ENCODE measurements at places on chromosomes 6 and 20.
A peak's percentile ranks its signal among the peaks of the same experiment; 100 is the strongest.

DNA sequence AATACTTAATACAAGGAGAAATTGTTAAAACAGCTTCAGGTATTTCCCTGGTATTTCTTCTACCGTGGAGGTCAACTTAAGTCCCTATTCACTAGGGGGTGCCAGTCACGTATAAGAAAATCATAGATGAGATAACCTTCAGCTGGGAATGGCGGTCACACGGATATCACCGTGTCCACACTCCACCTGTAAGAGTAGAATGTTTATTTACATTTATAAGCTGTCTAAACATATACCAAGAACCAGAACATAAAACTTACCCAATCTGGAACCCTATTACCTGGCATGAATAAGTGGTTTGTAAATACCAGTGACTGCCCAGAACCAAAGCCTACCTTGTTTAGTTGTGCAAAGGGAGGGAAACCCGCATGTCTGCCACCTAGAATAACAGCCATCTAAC is 1.9 kb upstream of the ELOVL4 start:
- DNase-seq, result peak; percentile 10

DNA sequence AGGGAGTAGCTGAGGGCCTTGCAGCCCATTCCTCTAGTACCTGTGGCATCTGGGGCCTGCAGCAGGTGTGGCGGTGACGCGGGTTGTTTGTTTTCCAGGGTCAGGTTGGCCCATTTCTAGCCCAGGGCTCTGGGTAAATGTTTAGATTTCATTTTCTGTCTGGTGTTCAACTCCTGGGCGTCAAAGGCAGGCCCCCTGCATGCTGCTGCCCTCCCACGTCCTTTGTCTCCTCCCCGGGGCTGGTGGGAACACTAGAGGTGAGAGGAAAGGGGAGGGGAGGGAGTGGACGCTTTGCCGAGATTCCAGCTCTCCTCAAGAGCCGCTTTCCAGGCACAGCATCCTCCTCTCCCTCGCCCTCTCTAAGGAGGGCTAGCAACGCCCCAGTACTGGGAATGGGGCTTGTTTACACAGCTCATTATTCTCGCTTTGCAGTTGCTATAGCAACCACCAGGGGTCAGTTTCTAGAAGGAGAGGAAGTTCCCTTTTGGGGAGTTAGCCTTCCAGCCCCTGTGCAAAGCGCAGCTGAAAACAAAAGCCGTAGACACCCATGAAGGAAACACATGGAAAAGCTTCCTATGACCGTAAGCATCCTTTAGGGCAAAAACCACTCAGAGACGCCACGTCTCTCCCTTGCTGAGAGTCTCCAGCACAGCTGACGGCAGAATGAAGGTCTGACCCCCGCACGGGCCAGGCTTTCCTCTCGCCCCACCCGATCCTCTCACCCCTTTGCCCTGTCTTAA is 170.6 kb downstream of the LY86 start:
- peak; percentile 69 for DNase-seq

DNA sequence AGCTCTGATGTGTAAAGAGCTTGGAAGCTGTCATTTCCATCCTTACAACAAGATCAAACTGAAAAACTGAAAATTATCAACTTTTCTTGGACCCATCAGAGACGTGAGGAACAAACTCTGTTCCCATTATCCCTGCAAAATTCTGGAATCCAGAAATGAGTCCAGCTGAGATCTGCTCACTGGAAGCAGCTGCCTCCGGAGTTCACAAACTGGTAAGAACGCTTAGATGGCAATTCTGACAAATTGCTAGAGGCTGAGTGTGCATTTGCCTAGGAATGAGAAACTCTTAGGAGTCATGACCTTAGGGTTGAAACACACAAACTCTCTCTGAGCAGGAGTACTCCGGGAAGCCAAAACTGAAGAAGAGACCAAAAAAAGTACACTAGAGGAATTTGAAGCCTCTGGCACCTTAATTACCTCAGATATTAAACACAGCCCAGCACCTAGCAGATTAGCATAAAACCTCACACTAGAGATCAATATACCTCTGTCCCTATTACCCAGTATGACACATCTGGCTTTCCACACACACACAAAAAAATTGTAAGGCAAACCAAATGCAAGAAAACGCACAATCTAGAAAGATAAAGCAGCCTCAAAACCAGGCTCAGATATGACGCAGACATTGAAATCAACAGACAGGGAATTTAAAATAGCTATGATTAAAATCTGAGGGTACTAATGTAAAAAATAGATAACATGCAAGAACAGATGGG is 233.5 kb upstream of the SGK1 start:
- DNase-seq, result no peak

- DNase-seq, result no peak
Measured at GRCh38 chr6:73710470-73710869, 14.5 kb downstream of the CD109 start.

- no peak for DNase-seq
Measured at GRCh38 chr6:39375405-39375804, 52.9 kb upstream of the KCNK16 start.

- no peak for DNase-seq
Measured at GRCh38 chr6:125123468-125124048, 30.0 kb upstream of the TPD52L1 start.

DNA sequence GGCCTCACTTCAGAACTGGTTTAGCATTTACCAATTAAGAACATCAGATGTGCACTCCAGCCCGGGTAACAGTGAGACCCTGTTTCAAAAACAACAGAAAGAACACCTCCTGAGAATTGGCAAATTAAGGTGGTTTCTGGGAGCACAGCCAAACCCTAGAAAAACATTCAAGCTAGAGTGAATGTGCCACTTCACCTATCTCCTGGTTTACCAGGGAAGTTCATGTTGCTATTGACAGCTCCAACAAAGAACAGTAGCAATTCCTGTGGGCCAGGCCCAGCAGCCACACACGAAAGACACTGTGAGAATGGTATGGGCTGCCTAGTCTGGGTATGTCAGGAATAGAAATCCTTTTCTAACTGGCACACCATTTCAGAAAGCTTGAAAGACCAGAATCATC is 4.9 kb downstream of the POLR1C start:
- no peak for DNase-seq

DNA sequence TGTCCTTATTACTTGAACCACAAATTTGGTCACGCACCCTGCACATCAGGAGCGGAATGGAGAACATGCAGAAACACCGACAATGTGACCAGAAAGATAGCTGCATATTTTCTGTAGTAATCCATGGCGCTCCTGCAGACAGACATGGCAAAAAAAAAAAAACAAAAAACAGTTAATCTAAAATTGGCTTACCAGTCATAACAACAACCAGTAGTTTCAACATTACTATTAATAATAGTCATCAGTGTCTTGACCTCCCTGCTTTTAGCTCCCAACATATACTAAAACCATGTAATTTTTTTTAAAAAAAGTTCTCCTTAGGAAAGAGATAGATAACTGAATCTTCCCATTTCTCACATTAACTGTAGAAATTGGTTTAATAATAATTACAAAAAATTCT is 6.8 kb downstream of the CGA start:
- no peak for DNase-seq

DNA sequence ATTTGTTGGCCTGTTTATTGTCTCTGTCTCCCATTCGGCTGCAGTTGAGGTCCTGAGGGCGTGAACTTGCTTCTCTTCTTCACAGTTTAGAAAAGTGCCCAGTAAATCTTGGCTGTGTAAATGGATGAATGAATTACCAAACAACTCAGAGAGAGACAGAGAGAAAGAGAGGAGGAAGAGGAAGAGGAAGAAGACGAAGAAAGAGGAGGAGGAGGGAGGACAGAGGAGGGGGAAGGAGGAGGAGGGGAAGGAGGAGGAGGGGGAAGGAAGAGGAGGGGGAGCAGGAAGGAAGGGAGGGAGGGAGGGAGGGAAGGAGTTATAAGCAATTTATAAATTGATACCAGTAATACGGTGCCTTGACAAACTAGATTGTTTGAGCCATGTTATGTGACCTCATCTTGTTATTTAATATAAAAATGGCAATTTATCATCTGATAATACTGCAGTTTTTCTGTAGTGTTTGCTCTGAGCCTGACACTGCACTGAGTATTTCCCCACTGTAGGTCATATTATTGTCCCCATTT is 18.7 kb downstream of the HCK start:
- DNase-seq, result no peak

DNA sequence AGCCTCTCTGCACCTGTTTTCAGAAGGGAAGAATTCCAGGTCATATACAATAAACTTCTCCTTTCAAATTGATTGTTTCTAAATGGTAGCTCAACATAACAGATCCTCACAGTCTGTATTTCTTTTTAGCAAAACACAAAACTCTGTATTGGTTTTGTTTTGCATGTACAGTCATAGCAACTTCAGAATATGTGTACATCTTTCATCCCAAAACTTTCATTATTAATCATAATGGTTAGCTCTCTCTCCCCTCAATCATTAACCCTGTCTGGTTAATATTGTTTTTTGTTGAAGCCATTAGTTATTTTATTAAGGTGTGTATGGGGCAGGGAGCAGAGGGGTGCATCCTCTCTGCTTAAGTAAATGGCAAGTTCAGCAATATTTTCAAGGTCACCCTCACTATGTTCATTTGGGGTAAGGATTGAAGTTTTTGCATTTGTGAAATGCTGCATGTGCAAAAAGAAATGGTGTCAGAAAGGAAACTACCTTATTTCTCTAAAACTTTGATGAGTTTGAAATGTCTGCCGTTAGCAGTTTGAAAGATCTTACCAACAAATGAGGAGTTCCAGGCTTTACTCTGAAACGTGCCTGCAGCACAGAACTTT is 136.8 kb upstream of the BTBD3 start:
- no peak for DNase-seq

- no peak for DNase-seq
Measured at GRCh38 chr20:50992733-50993457, 30.0 kb downstream of the KCNG1 start.

DNA sequence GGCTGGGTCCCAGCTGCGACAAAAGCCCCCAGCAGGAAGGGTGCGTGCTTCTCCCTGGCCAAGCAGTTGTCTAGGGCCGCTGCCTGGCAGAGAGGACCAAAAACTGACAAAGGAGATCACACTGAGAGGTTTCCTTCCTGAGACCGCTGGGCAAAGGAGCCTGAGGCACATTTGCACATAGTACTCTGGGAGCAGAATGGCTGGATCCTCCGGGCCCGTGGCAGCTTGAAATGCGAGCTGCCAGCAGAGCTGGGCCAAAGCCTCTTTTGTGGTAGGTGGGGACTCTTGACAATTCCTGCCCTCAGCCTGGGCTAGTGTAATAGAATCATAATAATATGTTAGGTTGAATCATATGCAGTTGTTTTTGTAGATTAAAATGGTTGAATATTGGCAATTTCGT is 33.1 kb upstream of the RNF8 start:
- no peak for DNase-seq

DNA sequence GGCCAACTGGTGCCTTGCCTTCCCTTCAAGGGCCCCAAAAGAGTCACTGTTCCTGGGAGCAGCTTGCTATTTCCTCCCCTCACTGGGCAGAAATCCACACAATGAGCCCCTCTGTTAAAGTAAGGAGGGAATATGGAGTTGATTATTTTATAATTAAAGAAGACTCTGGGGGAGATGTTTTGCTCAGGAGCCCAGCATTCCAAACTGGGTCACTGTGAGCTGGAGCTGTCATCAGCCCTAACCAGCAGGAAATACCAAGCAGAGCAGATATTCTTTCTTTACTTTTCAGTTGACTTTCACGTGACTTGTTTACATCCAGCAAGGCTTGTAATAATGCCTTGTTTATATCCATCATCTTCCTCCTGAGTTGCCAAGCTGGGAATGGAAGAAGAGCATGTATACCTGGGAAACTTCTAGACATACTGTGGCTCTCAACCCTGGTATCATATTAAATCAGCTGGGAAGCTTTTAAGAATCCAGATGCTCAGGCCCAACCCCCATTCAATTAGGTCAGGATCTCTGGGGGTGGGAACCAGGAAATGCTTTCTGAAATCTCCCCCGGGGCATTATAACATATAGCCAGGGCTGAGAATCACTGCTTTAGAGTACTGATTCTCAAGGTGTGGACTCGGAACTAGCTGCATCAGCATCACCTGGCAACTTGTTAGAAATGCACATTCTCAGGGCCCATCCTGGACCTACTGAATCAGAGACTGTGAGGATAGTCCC is 175.6 kb upstream of the MYLIP start:
- DNase-seq, result no peak

DNA sequence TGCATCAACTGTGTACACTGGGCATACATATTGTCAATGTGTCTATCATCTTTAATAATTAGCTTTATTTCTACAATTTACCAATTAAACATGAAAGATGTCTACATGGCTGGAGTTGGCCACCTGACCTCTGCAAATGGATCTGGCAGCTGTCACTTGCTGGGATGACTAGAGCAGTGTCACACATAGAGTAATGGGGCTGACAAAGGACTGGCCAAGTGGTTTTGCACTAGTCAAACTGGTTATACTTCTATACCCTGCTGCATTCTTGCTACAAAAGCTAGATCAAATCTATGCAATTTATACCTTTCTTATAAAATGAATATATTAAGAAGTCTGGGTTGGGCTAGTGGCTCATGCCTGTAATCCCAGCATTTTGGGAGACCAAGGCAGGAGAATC is 99.3 kb downstream of the SESN1 start:
- no peak for DNase-seq

- no peak for DNase-seq
Measured at GRCh38 chr6:99362678-99363268, 13.3 kb upstream of the FAXC start.

DNA sequence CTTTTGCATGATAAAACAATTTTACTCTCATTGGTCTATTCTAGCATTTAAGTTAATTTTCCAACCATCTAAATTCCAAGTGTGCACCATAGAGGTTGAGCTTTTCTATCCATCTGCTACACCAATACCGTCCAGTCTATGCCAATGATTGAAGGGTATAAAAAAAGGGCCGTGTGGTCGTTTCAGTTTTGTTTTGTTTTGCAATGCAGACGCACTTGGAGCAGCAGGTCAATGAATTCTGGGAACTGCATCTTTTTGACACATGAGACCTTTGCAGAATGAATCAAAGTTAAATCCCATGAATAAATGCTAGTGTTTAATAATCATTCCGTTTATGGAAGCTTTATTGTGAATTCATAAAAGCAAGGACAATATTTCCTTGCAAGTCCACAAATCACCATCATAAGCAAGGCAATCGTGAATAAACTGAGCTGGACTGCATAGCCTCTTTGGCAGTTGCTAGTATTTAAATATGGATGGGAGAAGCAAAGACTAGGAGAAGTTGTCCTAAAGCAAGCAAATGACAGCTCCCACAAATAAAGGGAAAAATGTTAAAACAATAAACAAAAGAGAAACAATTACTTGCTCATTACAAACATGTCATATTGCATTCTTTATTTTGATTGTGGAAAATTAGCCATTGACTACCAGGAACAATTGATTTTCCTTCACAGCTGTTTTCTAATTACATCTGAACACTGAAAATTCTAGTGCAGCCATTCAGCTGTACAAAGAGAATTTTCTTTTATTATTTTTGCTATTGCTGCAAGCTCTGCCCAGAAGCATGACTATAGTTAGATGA is 649.7 kb upstream of the GJE1 start:
- no peak for DNase-seq

GRCh38 chr6:119207971-119208725 is 129.7 kb upstream of the FAM184A start:
- DNase-seq, result no peak

DNA sequence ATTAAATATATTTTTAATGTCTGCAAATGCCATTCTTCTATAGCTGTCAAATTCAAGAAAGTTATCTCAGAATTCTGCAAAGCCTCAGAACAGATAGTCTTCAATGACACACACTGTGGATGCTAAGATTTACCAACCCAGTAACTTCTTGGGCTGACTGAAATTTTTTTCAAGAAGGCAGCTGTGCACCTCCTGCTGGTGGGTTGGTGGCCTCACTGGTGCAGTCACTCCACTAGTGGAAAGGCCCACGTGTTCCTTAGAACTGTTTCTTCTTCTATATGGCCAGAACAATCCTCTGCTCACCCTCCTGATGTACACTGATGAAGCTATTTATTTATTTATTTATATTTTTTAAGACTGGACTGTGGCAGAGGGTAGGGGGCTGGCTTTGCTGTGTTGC is 28.1 kb upstream of the MTCL3 start:
- no peak for DNase-seq

Data from right kidney (tissue), 9 donors.